ENCODE measurements at places on chromosomes 12 and 14.

- no peak for DNase-seq
Observed at GRCh38 chr12:114439817-114440216, 33.9 kb upstream of the TBX5 start.

DNA sequence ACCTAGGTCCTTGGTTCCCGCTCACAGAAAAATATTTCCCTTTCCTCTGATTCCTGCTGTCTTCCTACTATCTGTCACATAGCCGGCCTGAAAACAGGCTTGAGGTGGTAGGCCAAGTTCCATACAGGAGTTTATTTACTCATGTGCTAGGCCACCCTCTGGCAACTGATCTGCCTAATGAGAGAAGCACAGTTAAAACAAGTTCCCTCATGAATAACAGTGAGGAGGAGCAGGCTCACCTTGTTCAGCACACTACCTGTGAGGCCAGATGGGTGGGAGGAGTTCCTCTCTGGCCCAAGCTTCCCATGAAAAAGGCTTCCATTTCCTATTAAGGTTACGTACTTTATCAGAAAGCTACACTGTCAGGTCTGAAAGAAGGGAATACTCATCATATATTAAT lies 206.0 kb downstream of the MYRFL start:
- DNase-seq = no peak

- DNase-seq = peak; percentile 37
Observed at GRCh38 chr14:31692376-31692781, 131.2 kb downstream of the NUBPL start.

GRCh38 chr12:46556819-46557524 lies 184.4 kb upstream of the SLC38A2 start:
- no peak for DNase-seq

- DNase-seq = no peak
Observed at GRCh38 chr12:85874031-85874461, at the start of gene NTS. NTS (plus strand) TSS chr12:85874295; CDS start chr12:85874404, 109 bp downstream.

DNA sequence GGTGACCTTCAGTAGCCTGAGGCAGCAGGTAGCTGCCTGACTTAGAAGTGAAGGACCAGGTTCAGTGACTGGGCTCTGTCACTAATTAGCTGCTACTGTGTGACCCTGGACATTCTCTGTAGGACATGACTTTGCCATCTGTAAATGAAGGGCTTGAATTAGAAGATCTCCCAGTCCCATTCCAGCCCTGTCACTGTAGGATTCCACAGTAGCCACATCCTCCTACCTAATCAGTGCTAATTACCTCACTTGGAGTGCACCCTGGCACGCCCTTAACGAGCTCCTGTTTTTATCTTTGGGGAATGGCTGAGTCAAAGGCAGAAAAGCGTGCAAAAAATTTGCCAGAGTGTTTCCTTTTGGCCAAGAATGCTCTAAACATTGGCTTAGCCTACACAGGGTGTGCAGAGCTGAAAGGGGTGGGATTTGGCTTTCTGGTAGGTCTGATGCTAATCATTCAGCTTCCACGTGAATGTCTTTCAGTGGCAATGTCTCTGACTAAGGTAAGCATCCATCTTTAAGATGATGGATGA lies 6.8 kb downstream of the NTF3 start:
- DNase-seq = no peak

GRCh38 chr14:59087711-59088110 lies 100.8 kb upstream of the DAAM1 start:
- DNase-seq = no peak

DNA sequence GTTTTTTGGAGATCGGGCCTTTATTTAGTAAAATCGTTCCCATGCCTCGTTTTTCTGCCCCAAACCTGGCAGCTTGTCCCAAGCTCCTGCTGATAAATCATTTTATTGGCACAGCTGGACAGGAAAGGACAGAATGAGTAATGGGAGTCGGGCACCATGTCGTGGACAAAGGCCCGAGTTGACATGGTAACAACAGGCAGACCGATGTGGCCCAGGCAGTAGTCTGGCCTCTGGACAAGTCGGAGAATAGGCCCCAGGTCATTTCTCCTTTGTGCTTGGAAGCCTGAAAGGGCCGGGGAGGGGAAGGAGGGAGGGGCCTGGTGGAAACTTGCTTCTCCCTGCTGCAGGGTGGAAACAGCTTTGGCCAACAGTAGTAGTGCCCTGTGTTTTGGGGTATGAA lies 234.9 kb downstream of the SUDS3 start:
- no peak for DNase-seq

- no peak for DNase-seq
Observed at GRCh38 chr12:50862316-50862715, 19.6 kb downstream of the TMPRSS12 start.

GRCh38 chr12:3035815-3036702 lies 41.1 kb upstream of the TSPAN9 start:
- no peak for DNase-seq

DNA sequence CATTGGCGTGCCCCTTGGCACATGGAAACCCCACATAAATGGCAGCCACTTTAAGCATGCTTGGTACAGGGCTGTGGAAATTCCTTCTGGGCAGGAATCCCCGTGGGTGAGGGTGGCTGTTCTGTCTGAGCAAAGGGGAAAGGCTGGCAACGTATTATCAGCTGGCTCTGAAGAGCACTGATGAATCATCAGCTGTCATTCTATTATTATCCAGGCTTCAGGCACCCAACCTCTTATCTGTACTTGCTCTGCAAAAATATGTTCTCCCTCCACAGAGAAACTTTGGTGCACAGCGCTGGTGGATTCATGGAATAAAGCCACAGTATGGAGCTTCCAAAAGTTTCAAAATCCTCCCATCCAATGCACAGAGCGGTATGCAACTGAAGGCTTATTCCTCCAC lies 167.1 kb downstream of the TBX5 start:
- DNase-seq = no peak

DNA sequence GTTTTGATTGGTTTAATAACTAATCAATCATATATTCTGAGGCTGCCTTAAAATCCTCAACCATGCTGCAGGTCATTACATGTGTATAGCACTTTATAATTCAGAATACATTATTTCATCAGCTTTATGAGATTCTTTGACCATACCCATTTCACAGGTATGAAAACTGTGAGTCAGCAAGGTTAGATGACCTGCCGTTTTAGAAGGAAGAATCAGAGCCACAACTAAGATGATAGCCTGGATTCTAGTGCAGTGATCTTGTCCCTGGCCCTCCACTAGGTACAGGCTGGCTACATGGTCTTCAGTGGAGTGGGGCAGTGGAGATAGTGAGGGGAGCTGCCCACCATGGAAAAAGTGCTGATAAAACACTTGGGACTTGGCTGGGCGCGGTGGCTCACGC lies 154.4 kb upstream of the MAX start:
- DNase-seq = no peak

DNA sequence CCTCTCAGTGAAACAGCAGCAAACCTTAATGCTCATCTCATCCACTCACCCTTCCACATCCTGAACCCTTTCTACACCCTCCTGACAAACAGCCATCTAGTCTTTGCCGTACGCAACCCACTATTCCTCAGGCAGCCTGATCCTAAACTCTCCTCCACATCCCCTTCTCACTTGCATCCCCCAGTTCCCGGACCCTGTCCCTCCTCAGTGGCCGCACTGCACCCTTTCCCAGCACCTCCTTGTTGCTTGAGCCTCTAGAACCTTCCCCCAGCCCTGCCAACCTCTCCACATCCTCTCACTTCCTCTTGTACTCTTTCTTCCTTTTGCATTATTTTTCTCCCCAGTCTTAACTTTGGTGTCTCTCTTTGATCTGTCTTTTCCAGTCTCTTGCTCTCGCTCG lies 42.9 kb downstream of the IQSEC3 start:
- no peak for DNase-seq

Measured in skin of body (tissue), 3 donors.